GM12865 (cell line): ENCODE measurements at places on chromosomes 7 and 10.

GRCh38 chr10:19904202-19904661 lies 88.0 kb downstream of the PLXDC2 start:
- DNase-seq: peak; percentile 69

DNA sequence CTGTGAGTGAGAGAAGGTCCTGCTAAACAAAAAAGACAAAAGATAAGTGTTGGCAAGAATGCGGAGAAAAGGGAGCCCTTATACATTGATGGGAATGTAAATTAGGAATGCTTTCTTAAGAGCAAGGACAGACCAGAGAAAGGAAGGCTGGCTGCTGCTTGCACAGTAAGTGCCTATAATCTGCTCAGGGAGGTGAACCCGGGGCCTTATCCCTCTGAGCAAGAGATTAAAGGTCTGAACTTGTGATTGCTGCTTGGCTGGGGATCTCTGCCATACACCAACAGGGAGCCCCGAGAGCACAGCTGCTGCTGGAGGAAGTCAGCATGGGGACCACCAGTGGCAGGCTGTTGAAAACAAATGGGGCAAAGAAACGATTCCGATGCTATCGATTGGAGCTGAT lies 32.0 kb upstream of the CRTAC1 start:
- DNase-seq: no peak

DNA sequence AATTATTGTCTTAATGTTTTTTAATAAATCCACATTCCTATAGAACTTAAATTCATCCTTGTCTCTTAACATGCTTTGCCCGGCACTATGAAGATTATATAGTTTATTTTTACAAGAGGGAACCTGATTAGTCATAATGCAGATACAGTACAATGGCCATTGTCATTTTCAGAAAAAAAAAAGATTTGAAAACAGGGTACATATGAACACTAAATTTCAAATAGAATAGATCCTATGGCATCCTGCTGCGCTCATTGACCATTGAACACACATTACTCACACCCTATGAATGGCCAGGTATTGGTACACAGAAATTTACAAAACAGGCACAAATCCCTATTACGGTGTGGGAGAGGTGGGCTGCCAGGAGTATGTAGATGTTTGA lies 2.0 kb upstream of the KLF6 start:
- no peak for DNase-seq

- no peak for DNase-seq
These were observed 5.9 kb downstream of the ZKSCAN1 start for GRCh38 chr7:100021297-100021696.

DNA sequence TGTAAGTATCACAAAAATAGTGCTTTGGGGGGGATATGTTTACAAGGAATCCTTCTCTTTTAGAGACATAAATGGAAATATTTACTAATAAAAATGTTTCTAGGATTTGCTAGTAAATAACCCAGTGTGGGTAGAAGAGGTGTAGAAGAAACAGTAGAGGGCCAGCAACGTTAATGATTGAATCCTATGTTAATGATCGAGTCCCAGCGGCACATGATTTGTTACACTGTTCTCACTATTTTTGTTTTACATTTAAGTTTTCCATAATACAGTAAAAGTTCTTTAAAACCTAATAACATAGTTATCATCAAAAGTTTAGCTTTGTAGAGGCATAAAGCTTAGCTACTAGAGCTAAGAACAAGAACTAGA lies 66.0 kb downstream of the UBE2H start:
- no peak for DNase-seq

DNA sequence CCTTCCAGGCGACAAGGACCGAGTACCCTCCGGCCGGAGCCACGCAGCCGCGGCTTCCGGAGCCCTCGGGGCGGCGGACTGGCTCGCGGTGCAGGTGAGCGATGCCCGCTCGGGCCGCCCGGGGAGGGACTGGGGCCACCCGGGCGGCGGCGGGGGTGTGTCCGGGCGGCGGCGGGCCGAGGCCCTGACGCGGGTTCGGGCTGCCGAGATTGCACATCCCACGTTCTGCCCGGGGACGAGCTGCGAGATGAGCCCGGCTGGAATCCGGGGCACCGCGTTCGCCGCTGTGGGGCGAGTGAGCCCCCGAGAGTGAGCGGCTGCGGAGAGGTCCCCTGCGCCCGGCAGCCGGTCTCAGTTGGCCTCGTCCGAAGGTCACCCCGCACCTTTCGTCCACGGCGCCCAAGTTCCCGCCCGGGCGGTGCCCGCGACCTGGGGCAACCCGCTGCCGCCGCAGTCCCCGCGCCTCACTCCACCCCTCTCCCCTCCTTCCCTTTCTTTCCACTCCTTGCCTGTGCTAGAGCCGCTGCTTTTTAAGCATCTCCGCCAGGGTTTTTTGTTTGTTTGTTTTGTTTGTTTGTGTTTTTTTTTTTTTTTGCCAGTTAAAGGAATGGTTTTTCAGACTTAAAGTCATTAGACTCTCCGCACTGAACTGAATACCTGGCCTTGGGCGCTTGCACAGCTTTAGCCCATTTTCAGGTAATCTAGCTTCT lies 515 bp downstream of the RALA start:
- DNase-seq: no peak

- no peak for DNase-seq
These were observed 243.6 kb downstream of the CAMK1D start for GRCh38 chr10:12592967-12593366.

DNA sequence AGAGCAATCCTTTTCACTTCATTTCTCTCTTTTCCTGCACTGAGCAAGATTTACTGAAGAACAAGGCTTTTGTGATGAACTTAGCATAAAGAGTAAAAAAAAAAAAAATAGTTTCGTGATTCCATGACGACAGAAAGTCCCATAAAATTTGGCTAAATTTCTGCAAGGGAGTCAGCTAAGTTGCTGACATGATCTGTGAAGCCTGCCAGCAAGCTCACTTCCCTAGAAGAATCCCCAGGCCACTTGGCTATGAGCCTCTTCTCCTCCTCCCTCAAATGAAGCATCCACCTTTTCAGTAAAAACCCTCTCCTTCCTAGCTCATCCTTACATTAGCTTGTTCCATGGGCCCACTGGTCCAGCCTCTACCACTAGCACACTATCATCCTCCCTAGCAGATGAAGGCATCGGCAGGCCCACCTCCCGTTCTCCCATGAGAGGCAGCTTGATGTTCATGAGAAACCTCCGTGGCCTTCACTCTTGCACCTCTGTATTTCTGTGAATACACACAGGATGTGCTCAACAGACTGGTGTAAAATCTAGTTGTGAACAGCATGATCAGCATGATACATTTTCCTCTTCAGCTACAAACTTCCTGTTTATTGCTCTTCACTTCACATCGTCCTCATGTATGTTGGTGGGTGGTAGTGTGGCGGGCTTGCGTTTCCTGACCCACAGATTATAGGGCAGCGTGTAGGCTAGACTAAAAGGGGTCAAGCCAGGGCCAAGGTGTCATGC lies 30.9 kb downstream of the GIMAP8 start:
- DNase-seq: no peak
